ENCODE measurements at places on chromosomes 6 and 20.

- no peak for ATAC-seq
Observed at GRCh38 chr6:24927277-24927955, 8.3 kb downstream of the RIPOR2 start.

GRCh38 chr6:107392069-107392468 is 67.3 kb downstream of the PDSS2 start:
- ATAC-seq = no peak

GRCh38 chr6:71179249-71179885 is 109.2 kb upstream of the OGFRL1 start:
- no peak for ATAC-seq

GRCh38 chr6:110449541-110449895 is 26.9 kb downstream of the SLC22A16 start:
- no peak for ATAC-seq

- no peak for ATAC-seq
Observed at GRCh38 chr6:4404415-4404814, 269.0 kb upstream of the ECI2 start.

DNA sequence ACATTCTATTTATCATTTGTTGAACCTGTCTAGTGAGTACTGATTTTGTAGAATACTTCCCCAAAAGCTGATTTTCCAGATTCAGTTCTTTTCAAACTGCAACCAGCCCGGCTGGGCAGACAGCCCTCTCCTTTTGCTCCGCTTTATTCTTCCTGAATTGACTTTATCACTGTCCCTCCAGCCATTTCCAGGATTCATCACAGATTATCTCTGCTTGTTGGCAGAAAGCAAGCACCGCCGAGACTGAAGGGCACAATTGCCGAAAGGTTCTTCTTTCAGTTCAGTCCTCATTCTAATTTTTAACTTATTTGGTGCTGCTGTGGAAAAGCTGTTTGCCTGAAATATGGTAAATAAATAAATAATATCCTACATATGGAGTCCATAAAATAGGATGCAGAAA is 369.1 kb upstream of the FLRT3 start:
- ATAC-seq = no peak

DNA sequence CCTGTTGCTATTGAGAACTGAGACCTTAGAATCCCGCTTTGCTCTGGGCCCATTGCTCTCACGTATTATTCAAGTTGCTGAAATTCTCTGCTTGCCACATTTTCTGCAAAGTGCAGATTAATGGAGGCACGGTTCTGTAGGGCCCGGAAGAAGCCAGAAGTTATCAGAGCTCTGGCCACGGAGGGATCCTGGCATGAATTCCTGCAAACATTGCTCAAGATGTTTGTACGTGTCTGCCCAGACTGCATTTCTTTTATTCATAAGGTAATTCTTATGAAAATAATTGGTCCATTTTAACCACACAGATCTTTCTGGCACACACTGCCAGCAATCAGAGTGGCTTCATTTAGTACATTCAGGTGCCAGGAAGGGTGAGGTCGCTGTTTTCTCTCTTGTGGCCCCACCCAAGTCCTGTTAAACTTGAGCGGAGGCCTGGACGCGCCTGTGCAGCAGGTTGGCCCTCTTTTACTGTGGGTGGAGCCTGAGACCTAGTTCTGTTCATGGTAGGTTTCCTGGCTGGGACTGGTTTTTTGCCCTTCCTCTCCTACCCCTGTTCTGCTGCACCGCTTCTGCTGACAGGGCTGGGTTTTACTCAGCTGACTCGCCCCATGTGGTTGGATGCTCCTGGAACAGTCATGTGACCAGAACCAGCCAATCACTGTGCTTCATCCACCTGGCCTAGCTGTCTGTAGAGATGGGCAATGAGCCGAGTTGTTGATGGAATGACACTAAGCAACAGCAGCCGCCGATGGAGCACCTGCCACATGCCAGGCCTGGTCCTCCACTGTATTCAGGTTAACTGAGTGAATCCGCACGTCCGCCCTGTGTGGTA is 230.2 kb downstream of the CDH4 start:
- peak; percentile 96 for ATAC-seq

DNA sequence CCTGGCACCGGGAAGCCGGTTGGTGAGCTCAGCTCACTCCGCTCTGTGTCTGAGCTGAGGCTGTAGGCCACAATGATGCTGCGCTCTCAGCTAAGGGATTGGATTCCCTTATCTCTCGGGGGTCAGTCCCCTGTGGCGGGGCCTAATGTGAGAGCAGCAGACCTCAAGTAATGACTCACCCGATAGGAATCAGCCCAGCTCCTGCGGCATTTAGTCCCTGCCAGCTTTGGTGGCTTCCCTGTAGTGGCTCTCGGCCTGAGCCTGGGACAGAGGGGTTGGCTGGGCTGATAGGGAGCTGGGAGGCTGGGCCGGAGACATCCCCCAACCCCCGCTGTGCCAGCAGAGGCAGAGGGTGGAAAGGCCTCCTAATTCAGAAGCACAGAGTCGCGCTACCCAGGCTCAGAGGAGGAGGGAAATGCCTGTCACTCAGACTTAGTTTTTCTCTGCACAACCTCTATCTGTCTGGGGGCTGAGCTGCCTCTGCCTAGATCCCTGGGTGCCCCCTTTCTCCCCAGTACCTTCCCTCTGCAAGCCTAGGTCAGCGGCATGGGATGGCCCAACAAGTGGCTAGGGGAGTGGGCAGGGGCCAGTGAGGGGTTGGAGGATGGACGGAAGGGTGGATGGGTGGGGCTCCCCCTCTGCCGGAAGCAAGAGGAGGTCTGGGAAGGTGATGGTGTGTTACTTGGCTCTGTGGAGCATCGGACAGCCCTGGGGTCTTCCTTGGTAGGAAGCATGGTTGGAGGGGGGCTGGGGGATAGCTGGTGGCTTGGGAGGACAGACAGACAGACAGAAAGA is 92.2 kb downstream of the CDH22 start:
- no peak for ATAC-seq

- no peak for ATAC-seq
Observed at GRCh38 chr6:19269341-19269898, 567.8 kb upstream of the ID4 start.

- ATAC-seq = peak; percentile 46
Observed at GRCh38 chr6:160678744-160679401, 14.8 kb upstream of the LPA start.

DNA sequence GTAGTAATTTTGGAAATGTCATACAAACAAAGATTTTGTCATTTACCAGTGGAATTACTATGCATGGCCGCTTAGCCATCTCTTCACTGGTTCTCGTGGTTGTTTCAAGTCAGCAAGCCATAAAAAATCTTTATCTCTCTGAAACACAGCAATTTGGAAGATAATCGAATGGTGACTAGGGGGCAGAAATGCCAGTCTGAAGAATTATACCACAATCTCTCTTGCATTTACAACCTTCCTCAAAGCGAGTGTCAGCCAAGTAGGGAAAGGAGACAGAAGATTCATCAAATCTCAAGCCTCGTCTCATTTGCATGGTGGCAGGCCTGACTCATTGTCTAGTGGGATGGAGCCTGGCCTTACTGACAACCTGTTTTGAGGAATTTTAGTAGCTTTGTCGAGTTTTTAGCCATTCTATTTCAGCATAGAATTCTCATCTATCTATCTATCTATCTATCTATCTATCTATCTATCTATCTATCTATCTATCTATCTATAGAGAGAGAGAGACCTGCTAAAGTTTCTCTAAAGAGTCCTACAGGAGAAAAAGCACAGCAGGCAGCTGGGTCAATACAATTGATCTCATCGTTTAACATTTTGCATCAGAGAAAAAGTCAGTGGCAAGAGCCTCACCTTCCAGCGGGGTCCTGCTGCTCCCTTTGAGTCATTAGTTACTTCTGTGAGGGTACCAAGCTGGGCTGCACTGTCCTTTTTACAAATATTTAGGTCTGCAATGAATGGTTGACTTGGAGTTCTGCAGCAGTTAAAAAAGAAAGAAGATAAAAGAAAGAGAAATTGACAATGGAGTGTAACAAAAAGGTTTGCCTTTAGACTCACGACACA is 572.8 kb downstream of the TFAP2A start:
- no peak for ATAC-seq

GRCh38 chr20:61117725-61118124 is 134.3 kb upstream of the CDH4 start:
- ATAC-seq = no peak

DNA sequence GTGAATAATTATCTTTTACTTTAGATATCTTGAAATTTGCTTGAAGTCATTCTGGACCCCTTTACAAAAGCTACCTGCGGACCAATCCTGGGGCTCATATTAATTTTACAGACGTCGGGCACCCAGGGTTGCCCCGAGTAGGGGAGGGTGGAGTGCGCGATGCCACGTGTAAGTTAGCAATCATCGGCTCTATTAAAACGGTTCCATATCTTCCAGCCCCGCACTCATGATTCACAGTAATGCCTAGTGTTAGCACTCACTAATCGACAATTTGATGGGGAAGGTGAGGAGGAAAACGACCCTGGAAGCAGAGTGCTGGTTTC is 34.9 kb upstream of the TCF21 start:
- ATAC-seq = no peak

GRCh38 chr6:161163466-161164181 is 110.2 kb downstream of the AGPAT4 start:
- ATAC-seq = no peak

- no peak for ATAC-seq
Observed at GRCh38 chr20:64247970-64248841, 7.3 kb upstream of the PCMTD2 start.

- ATAC-seq = no peak
Observed at GRCh38 chr6:55445648-55446204, 118.5 kb downstream of the GFRAL start.

- no peak for ATAC-seq
Observed at GRCh38 chr20:35359335-35359950, 52.3 kb downstream of the UQCC1 start.

Measured in esophagus mucosa (tissue), 1 donor.